SJCRH30 (cell line): ENCODE measurements at places on chromosomes 2 and 18. TPM values are rescaled to one million over a fixed set of nuclear protein-coding genes. Genes with fewer than 3 reads are reported as not detected.

NEDD4L gene
- 26.0 and 29.3 TPM in 2 replicates for total RNA-seq

PKDCC gene
- total RNA-seq = 361 and 363 TPM in 2 replicates

CTAGE1 gene
- total RNA-seq = not detected in 2 replicates

TMEM178A gene
- 0.13 and 0.14 TPM in 2 replicates for total RNA-seq

KIAA2012 gene
- total RNA-seq = 0.08 TPM in 1 of 2 replicates, not detected in the other

ATOH8 gene
- total RNA-seq = 98.9 and 107 TPM in 2 replicates

GALR1 gene
- total RNA-seq = not detected in 2 replicates

IL18R1 gene
- not detected in 2 replicates for total RNA-seq

LAMA1 gene
- 11.9 and 12.0 TPM in 2 replicates for total RNA-seq

IL36RN gene
- total RNA-seq = not detected in 2 replicates

TXNL4A gene
- 59.4 and 60.7 TPM in 2 replicates for total RNA-seq

KCNF1 gene
- total RNA-seq = 0.42 and 0.51 TPM in 2 replicates

DNA sequence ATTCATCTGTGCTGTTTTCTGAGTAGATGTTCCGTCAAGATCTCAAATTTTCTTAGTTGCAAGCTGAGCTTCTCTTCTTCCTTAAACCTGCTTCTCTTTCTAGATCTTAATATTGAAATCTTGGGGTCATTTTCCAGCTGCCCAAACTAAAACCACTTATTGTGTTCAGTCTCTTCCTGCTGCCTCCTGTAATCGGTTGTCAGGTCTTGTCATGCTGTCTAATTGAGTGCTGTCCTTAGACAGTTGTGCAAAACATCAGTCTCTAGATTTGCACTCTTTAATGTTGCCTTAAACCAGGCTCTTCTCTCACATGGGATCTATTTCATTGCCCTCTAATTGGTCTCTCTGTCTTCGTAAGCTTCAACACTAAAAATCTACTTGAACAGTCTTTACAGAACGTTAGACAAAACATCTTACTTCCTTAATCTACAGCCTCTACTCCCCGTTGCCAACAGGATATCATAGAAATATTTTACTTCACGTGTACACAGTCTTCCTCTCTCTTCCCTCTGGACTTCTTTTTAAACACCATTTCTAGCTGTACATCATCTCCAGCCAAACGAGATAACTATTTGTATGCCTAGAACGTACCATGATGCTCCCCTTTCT, 34.9 kb downstream of the GPD2 start:
- DNase-seq = no peak

- DNase-seq = no peak
Observed at GRCh38 chr2:26820932-26821331, 27.0 kb upstream of the DPYSL5 start.

DNA sequence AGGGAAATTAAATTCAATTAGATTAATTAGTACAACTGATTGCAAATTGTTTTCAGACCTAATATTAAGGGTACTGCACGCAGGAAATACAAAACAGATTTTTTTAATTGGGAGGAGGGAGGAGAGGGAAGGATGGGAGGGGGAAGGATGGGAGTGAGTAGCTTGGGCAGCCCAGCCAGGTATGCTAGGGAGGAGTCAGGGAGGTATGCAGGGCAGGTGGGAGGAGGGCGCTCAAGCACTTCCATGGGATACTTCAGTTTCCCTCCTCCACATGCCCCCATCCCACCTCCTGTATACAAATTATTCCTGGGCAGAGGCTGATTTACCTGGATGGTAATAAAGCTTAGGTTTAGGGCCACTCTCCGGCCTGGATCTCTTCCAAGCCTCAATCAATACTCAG, 76.6 kb upstream of the CAPN13 start:
- no peak for DNase-seq

DNA sequence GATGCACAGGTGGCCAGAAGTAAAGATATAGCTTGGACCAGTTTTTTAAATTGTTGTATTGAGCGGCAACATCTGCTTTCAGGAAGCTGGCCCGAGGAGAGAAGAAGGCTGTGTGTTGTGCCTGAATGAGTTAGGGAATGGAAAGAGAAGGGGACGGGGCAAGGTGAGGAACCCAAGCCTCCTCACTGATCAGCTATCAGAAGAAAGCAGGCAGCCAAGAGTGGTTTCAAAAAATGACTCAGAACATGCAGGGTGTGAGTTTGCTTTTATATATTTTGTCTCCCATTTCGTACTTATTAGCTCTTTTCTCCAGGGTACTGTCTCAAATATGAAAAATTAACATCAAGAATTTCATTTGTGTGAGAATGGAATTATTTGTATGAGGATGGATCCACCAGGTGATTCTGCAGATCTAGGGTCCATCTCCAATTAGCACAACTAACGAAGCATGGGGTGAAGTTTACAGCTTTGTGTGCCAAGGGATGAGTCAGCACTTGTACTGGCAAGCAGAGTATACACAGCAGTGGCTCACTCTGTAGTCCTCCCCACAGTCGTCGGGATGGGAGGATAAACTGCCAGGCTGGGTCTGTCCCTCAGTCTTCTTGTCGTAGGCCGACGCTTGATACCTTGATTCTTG, 175.7 kb downstream of the PIEZO2 start:
- DNase-seq = no peak

GRCh38 chr2:105738658-105739241, 6.0 kb upstream of the NCK2 start:
- DNase-seq = no peak

- DNase-seq = no peak
Observed at GRCh38 chr2:230137902-230138539, 69.3 kb upstream of the SLC16A14 start.

DNA sequence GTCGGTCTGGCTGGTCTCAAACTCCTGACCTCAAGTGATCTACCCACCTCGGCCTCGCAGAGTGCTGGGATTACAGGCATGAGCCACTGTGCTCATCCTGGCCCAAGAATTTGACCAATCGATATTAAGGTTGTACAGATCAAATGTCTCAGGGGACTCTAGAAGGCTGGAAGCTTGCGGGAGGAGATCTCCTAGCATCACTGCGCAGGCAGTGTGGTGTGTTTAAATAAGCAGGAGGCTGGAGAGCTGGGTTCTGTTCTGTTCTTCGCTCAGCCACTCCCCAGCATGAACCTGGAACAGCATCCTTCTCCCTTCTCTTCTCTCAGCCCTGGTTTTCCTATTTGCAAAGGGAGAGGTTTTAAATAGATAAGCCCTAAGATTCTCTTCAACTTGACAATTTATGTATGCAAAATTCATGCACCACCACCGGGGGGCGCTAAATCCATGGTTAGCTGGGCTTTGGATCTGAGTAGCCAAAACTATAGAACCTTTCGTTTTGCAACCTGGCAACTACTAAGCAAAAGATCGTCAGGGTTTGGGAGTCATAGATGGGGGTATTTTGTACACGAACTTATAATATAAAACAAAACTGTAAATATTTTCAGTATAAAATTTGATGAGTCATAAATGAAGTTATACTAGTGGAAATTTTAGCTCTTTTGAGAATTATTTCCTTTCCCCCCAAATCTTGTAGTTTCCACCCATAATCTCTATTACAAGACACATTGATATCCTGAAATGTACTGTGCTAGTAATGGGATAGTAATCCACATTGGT, 60.6 kb downstream of the SLC16A14 start:
- DNase-seq = peak; percentile 76

DNA sequence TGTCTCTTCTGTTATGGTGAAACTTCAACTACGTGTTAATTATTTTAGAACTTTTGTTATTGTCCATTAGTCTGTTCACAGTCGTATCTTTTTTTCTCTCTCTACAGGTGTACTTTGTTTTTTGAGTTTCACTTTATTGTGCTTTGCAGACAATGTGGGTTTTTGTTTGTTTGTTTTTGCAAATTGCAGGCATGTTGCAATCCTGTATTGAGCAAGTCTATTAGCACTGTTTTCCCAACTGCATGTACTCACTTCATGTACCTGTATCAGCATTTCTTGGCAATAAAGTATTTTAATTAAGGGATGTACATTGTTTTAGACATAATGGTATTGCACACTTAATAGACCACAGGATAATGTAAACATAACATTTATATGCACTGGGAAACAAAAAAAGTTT, 99.1 kb upstream of the FAM110C start:
- no peak for DNase-seq

DNA sequence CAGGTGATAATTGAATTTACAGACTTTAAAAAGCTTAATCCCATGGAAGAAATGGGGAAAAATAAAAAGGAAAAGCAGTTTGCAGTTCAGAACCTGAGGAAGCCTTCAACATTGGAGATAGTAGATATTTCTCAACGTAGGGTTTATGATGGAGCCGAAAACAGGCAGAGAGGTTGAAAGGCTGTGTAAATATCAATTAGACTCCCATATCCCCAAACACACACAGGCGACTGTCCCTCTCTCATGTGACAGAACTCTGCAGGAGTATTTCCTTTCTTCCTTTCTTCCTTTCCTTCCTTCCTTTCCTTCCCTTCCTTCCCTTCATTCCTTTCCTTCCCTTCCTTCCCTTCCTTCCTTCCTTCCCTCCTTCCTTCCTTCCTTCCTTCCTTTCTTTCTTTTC, 406.5 kb downstream of the LPIN1 start:
- DNase-seq = no peak

DNA sequence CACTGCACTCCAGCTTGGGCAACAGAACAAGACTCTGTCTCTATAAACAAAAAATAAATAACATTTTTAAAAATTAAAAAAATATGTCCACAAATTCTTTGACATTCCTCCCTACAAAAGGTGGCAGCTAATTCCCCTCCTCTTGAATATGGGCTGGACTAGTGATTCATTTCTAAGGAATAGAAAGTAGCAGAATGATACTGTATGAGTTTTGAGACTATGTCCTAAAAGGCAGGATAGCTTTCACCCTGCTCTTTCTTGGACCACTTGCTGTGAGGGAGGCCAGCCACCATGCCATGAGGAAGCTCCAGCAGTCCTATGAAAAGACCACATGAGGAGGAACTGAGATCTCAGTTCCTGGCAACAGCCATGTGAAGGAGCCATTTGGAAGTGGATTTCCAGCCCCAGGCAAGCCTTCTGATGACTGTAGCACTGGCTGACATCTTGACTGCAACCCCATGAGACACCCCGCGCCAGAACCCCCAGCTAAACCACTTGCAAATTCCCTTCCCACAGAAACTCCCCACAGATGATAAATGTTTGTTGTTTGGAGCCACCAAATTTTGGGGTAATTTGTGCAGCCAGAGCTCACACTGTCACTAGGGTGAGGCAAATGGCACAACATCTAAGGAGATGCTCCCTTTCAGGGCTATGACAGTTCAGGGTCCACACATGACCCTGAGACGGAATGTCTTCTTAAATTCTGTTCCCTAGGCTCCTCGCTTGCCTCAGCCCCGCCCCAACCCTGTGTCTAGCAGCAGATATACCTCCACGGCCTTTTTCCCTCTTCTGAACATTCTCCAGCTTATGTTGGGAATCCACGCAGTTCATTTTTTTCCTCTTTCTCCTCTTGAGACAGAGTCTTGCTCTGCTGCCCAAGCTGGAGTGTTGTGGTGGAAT, 17.1 kb upstream of the ATOH8 start:
- no peak for DNase-seq

GRCh38 chr2:216713691-216714336, 18.5 kb upstream of the IGFBP5 start:
- DNase-seq = peak; percentile 27

GRCh38 chr2:173982918-173983317, 17.7 kb upstream of the SP3 start:
- peak; percentile 40 for DNase-seq

- no peak for DNase-seq
Observed at GRCh38 chr2:168639441-168639898, 163.0 kb upstream of the NOSTRIN start.

DNA sequence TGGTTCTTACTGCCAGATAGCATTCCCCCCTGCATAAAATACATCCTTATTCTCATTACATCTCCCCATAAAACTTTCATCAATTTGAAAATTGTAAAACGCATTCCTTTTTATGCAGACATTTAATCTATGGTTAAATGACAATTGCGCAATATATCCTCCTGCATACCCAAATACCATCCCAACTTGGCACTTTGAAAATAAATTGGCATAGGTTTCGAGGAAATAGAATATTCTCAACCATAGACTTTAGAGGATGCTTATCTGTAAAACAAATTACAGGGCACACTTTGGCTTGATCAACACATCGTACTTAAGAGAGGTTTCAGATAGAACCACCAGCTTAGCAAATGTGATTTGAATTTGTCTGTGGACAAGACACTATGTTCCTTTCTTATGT, 31.0 kb upstream of the CAVIN2 start:
- DNase-seq = no peak

DNA sequence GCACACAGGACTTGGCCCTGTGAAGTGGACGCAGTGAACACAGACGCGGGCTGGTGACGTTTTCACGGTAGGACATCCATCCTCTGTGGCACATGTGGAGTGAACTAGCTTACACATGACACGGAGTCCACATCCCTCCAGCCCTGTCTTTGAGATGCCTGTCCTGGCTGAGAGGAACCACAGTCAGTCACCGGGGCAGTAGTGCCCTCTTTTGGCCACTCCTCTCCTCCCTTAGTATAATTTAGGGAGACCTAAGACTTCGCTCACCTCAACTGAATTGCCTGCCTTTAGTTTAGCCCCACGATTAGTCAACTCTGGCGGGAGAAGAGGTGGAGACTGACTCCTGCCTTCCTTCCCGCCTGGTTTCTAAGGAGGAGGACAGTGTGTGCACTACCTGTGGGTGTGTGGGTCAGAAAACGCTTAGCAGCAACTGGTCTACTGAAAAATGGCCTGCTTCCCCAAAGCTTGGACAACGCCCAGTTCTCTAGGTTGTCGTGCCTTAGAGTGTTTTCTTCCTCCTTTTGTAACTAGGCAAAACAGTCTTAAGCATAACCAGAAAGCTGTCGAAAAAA, 70.6 kb downstream of the MBP start:
- no peak for DNase-seq

GRCh38 chr2:210072922-210073509, 70.6 kb downstream of the RPE start:
- no peak for DNase-seq

- DNase-seq = no peak
Observed at GRCh38 chr2:99656994-99657393, 167.2 kb upstream of the REV1 start.

DNA sequence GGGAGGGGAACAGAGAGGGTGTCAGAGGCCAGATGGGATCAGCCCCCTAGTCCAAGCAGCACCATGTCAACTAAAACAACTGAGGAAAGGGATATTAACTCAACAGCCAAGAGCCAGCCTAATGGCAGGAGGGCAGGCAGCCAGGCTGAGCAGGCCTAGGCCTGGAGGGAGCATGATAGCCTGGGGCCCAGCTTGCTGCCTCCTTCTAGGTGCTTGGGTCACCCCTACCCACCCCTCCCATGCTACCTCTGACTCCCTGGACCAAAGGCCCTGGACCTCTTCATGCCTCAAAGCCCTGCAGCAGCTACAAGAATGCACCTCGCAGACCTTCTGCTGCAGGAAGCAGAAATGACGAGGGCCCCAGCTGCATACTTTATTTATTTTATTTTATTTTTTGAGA, 22.1 kb upstream of the TNS1 start:
- no peak for DNase-seq

DNA sequence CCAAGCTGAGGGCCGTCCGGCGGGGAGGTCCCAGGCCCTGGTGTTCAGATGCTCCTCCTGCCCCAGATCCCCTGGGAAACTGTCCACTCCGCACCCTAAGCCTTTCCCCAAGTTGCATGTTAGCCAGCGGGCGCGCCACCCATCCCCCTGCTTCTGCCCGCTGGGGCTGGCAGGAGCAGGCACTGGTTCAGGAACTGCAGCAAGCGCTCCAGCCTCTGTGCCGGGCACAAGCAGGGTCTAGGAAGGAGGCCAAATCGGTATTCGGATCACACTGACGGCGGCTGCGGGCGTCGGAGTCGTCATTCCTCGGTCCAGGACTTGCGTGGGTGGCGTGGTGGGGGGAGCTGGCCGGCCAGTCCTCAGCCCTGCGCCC, 53.7 kb downstream of the FAM168B start:
- DNase-seq = no peak
